ENCODE measurements at places on chromosomes 3 and 15.

DNA sequence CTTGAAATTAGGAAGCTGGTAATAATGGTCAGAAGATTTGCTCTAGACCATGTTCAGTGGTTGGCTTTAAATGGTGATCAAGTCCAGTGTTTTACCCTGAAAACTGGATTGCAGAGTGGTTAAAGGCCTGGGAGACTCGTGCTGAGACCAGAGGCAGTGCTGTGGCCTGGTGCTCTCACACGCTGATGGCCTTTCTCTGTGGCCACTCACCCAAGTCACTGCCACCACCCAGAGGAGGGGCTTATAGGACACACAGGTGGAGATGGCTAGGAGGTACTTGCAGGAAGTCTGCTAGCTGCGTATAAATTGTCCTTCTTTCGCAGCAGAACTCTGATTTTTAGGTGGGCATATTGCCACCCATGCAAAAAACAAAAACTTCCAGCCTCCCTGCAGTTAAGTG lies 6.2 kb upstream of the EHD4 start:
- no peak overlapping the region for H3K4me3 ChIP-seq
- no peaks in the 10 kb centered on the region for H3K36me3 ChIP-seq
- no peak for DNase-seq
- H3K4me1 ChIP-seq = no peaks in the 10 kb centered on the region

DNA sequence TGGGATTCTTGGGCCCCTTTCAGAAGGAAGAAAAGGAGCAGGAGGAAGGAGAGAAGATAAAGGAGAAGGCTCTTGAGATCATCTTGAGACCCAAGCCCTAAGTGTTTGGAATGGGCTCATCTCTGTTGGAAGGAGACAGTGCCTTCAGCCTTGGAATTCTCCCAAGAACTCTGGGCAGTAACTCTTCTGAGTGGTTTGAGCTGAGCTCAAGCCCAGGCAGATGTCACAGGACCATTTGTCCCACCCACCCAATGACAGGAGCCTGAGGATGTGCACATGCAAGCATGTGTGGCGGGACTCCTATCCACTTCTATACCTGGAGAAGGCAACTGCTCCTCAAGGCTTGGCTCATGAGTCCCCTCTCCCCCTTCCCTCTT lies 14.6 kb upstream of the TMEM40 start:
- no peak overlapping the region for H3K27ac ChIP-seq
- no peak overlapping the region for H3K4me3 ChIP-seq
- DNase-seq = no peak
- peaks cover 8% of the 10 kb centered on the region for H3K4me1 ChIP-seq
- H3K36me3 ChIP-seq = peaks cover 7% of the 10 kb centered on the region

DNA sequence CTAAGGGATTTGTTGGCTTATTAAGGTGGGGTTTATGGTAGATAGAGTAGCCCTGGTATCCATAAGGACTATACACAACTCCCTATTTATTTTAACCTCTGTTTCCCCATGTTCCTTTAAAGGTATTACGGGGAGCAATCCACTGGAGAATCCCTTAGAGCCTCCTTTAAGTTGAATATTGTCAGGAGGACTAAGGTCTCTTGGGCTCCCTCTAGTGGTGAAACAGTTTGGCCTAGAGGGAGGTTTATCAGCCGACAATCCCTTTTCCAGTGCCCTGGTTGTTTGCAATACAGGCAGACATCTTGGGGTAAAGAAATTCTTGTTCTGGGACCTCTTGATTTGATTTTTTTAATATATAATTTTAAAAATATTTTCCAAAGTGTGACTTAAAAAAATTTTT lies 12.9 kb downstream of the OPA1 start:
- DNase-seq = peak; percentile 63
- H3K36me3 ChIP-seq = peaks cover 14% of the 10 kb centered on the region
- H3K4me3 ChIP-seq = no peak overlapping the region
- H3K4me1 ChIP-seq = peaks cover 25% of the 10 kb centered on the region
- H3K27ac ChIP-seq = no peak overlapping the region

- no peaks in the 10 kb centered on the region for H3K4me1 ChIP-seq
- DNase-seq = peak; percentile 79
- no peak overlapping the region for H3K27ac ChIP-seq
Measured at GRCh38 chr15:78618490-78618934, 2.3 kb downstream of the CHRNA3 start.
